ENCODE measurements at places on chromosomes 2 and 18.

GRCh38 chr2:158998551-158999248, 30.3 kb downstream of the TANC1 start:
- DNase-seq: no peak

DNA sequence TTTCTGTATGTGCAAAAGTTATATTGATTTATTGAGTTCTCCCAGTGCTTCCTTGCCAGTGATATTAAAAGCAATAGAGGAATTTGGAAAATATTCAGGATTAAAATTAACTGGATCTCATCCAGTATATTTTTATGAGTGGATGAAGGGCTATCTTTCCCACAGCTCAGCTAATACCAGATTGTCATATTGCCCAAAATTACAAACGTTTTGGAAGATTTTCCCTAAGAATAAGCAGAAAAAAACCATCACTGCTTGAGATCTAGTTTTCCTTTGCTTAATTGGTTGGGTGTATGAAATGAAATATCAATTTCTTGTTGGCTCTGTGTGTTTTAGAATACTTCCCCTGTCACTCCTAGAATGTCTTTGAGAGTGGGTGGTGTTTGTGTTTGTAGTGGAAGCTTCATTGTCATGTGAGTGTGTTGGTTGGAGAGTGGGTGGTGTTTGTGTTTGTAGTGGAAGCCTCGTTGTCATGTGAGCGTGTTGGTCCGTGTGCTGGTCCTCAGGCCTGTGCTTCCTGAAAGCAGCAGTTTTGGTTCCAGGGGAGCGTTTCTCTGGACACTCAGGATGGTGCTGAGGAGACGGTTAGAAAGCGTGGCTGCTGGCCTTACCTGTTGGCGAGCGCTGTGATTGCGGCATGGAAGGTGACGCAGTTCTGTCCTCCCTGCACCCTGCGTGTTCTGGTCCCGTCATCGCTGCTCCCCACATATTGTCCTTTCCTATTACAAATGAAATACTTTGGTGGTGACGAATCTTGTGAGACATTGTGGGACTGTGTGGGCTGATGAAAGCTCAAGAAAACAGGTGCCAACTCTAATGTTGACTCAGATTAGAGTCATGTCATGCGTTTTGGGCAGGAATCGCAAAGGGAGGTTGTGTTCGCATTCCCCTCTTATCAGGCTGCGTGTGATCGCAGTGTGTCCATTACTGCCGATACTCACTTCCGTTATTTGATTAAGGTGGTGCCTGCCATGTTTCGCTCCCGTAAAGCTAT, 12.4 kb downstream of the ASB1 start:
- DNase-seq: no peak

- no peak for DNase-seq
Measured at GRCh38 chr2:231554748-231555545, 24.7 kb upstream of the NMUR1 start.

DNA sequence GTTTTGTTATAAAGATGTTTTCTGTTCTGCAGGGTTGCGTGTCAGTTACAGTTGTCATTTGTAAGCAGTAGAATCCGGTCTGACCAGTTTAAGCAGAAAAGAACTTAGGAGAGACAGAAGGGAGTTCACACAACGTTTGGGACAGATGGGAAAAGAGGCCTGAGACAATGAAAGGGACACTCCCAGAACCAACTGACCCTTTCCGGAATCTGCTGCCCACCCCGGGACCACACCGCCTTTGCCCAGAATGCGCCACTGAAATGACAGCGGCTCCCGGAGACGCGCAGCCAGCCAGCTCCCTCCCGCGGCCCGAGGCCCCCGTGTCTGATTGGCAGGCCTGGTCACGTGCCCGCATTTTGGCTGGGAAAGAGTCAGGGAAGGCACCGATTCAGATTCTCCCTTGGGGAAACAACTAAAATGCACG, 244.6 kb downstream of the BCL2 start:
- DNase-seq: peak; percentile 45

GRCh38 chr2:71534826-71535225, 81.5 kb downstream of the DYSF start:
- no peak for DNase-seq

DNA sequence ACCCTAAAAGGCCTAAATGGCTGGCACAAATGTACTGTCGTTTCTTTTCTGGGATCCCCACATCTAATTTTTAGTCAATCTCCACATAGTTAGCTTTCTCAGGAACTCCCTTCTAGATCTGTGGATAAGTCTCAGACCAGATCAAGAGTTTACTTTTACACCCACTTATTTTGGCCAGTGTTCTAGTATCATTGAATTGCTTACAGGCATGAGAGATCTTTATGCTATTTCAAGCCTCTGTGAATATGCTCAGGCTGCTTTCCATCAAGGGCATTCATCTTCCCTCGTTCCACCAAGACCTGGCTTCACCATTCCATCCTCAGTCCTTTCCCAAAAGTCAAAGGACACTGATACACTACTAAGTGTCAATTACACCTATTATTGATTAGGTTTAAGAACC, 27.8 kb upstream of the SCN1A start:
- no peak for DNase-seq

DNA sequence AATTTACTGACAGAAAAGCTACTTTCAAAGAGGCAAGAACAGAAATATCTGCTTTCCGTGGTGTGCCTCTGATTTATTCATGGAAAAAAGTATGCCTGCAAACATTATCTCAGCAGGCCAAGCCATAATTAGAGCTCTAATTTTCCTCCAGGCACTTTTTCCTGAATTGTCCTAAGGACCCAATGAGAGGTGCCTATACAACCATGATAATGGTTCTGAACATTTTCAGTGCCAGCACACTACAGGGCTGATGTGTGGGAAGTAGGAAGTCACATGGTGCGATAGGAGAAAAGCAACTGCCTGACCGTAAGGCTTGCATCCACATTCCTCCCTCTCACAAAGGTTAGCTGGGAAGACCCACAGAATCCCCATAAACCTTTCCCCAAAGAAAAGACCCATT, 45.9 kb upstream of the EGR4 start:
- DNase-seq: peak; percentile 20

GRCh38 chr2:241211276-241211675, 22.8 kb downstream of the ANO7 start:
- DNase-seq: no peak

DNA sequence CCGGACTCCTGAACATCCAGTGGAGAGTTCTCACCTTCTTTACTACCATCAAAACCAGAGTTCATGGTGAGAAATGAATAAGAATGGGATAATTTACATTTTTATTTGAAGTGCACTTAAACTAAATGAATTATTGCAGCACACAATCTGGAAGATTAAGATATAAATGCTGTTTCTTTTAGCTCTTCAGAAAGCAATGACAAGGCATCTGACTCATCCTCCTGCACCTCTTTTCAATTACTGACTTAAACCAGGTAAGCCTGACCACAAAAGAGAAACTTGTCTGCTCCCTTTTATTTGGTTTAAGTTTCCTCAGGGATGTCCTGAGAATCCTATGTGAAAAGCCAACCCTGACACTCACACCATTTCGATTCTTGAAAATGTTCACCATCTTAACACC, 720 bp upstream of the DSC2 start:
- DNase-seq: no peak

GRCh38 chr2:223989206-223989855, 32.1 kb downstream of the MRPL44 start:
- DNase-seq: no peak

GRCh38 chr2:20649576-20649975, 1.3 kb downstream of the HS1BP3 start:
- DNase-seq: no peak

DNA sequence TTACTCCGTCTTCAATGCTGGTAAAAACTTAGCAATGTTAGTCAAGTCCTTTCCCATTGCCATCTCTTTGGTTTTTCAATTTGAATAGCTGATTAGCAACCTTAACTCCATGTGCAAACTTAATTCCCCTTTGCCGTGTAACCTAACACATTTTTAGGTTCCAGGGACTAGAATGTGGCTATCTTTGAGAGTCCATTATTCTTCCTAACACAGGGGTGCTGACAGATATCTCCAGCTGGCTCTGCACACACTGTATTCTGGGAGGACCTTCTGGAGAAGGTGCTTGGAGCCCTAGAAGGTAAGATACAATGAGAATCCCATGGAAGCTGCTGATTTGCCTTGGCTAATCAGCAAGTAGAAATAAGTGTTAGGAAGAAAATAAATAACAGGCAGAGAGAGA, 104.6 kb upstream of the STON1 start:
- DNase-seq: no peak

GRCh38 chr2:238467792-238468191, 41.1 kb downstream of the ASB1 start:
- no peak for DNase-seq
